ENCODE measurements at places on chromosomes 4 and X. TPM values are rescaled to one million over a fixed set of nuclear protein-coding genes. Genes with fewer than 3 reads are reported as not detected.

- DNase-seq, result no peak
- no peaks in the 10 kb centered on the region for H3K4me1 ChIP-seq
- no peaks in the 10 kb centered on the region for H3K36me3 ChIP-seq
- H3K27me3 ChIP-seq, result no peaks in the 10 kb centered on the region
These were observed 254.7 kb upstream of the AR start for GRCh38 chrX:67289055-67289499.

DNA sequence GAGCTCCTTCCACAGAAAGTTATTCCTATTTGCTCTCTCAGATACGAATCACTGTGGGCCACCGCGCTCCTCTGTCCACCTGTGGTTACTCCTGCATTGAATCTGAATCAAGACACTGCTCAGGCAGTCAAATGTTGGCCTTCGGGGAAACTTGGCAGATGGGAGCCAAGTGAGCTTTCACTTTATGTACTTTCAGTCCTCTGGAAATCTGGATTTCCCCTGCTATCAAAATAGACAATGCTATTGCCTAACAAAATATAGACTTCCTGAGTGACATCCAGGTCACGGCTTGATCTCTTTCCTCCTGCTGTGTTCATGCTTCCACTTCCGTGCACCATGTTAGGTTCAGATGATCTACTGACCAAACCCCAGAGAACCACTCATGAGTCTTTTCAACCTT is 43.8 kb downstream of the FHL1 start:
- DNase-seq, result no peak
- H3K27ac ChIP-seq, result no peak overlapping the region
- H3K4me1 ChIP-seq, result 0 out of 2 replicates have a peak, but pooled peaks cover 2% of the 10 kb centered on the region

DNA sequence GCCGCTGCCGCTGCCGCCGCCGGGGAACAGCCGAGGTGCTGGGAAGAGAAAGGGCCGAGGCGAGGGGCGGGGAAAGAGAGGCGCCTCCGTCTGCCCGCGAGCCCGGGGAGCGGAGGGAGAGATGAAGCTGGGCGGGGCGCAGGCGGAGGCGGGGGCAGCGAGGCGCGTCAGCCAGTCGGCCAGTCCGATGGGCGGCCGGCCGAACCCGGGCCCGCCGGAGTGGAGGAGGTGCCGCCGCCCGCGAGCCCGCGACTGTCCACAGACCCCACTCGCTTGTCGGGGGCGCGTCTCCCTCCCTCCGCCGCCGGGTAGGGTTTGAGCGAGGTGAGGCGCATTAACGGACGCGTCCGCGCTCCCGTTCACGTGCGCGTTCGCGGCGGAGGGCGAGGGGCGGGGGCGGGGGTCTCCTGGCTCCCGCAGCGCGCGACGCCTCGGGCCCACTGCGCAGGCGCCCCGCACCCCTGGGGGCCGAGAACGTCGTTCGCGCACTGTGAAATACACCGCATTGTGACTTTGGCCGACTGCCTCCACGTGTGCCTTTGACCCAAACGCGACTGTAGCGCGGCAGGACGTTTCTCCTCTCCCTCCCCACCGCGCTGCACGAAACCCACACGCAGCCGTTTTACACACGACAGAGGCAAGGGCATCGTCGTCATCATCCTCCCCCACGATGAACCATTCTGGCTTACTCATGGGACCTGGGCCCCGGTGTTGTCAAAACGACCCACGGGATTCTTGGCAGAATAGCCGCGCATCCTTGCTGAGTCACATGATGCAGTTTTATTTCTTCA is at the start of gene NUDT11:
Gene NUDT11 (minus strand): TSS at position 92 of the 791 bp plus-strand sequence. CDS start 148 bp downstream, outside the sequence.
- H3K27ac ChIP-seq, result peak within 1 kb of the TSS; percentile 83
- H3K4me1 ChIP-seq, result no peaks in the 10 kb centered on the region
- peak within 1 kb of the TSS; percentile 79 for H3K4me3 ChIP-seq
- peaks cover 3% of the 10 kb centered on the region for H3K27me3 ChIP-seq
- DNase-seq, result peak; percentile 72
- no peaks in the 10 kb centered on the region for H3K36me3 ChIP-seq

DNA sequence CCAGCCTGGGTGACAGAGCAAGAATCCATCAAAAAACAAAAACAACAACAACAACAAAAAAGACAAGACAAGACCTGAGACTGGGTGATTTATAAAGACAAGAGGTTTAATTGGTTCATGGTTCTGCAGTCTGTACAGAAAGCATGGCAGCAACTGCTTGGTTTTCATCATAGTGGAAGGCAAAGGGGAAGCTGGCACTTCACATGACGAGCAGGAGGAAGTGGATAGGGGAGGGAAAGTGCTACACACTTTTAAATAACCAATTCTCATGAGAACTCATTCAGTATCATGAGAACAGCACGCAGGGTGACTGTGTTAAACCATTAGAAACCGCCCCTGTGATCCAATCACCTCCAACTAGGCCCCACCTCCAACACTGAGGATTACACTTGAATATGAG is 28.4 kb upstream of the SLC10A7 start:
- no peak overlapping the region for H3K4me3 ChIP-seq
- DNase-seq, result no peak
- no peaks in the 10 kb centered on the region for H3K36me3 ChIP-seq
- no peaks in the 10 kb centered on the region for H3K27me3 ChIP-seq

Gene TMEM129
- 6.6 TPM for total RNA-seq

All from IMR-90 (cell line).